ENCODE measurements at places on chromosomes 2 and 18.

DNA sequence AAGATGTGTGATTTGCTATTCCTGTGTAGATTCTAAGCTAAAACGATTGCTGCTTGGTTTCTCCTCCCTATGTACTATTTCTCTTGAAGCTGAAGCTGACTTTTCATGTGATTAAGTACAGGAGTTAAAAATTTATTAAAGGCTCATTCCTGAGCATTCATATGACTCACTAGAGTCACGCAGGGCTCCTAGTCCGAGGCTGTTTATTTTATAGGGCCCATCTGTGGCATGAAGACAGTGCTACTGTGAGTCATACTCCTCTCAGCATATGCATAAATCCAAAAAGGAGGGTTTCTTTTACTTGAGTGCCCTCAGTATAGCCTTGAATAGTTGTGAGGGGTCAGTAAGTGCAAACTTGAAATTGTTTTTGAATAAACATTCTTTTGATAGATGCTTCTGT is 378.8 kb downstream of the PTPRM start:
- DNase-seq: no peak

DNA sequence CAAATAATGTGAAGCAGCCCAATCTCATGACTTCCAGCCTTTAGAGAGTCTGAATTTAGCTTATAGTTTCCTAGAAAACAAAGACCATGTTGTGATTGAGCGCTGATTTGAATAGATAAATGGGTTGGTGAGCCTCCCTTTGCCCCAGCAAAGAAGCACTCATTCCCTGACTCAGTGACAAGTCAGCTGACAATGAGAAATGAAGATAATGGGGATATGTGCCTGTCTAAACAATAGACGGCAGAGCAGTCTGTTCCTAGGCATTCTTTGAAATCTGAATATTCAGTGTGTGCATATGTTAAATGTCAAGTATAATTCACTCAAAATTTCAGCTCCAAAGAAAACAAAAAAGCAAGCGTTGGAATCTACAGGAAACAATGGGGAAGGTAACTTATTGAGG is 34.8 kb upstream of the LINC00305 start:
- DNase-seq: no peak

DNA sequence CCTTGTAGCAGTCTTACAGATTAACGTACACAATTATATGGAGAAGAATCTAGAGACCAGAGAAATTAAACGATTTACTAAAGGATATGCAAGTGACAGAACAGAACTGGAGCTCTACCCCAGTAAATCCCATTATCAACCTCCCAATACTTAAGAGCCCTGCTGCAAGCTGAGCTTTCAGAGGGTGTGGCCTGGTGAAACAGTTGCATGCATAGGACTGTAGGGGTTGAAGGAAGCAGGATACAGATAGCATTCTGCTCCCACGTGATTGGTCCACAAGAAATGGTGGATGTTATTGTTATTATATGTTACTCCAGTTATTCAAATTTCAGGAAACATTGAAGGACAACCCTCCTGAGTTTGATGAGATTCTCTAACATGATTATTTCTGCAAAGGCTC is 210.8 kb upstream of the THUMPD2 start:
- DNase-seq: no peak

DNA sequence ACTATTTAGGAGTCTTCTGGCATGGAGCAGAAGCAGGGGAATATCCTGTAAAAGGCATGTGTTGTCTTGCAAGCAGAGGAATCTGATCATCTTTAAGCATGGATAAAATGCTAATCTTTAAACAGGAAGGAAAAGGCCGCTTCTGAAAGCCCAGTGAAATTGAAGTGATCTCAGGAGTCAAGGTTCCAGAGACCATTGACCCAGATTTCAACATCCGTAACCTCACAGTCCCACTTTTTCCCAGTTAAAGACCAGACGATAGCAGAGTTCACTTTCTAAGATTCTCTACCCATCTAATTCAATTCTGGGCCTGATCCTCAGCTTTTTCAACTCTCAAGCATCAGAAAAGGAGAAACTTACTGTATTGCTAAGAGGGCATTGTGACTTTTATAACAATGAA is 332.2 kb upstream of the LRP1B start:
- no peak for DNase-seq

GRCh38 chr18:21453511-21453901 is 147.0 kb downstream of the ESCO1 start:
- no peak for DNase-seq

- no peak for DNase-seq
These were observed 147.1 kb downstream of the ARHGAP28 start for GRCh38 chr18:6876641-6877041.

DNA sequence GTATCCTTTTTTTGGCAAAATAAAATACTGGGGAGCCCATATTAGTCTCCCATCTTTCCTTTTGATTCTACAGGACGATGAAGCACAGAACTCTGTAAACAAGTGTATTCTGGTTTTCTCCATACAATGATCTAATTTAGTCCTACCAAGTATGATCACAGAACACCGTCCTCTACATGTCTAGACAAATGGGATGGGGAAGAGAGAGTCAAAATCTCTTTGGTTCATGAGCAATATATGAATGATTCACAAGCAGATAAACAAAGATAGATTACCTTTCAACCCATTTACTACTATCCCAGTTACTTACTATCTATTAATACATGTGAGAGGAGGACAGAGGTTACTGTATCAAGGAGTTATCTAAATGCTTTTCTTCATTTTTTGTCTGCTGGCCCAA is 352.4 kb upstream of the ACVR2A start:
- no peak for DNase-seq

- no peak for DNase-seq
These were observed 104.5 kb upstream of the ZNF521 start for GRCh38 chr18:25456334-25457010.

GRCh38 chr18:48983793-48984437 is 33.1 kb upstream of the SMAD7 start:
- no peak for DNase-seq

DNA sequence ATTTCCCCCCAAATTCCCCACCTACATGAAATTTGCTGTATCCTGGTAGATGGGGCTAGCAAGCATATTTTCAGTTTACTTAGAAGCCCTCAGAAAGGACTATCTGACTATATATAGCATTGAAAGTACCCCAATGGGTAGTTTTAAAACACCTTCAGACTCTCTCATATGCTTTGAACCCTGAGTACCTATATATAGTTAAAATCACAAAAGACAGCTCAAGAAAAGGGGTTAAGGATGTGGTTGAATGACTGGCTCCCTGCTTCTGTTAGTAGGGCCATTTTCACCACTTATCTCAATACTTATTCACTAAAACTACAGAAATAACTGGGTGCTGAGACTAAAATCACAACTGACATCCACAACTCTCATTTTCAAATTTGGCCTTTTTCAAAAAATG is 18.5 kb downstream of the WDPCP start:
- no peak for DNase-seq

- DNase-seq: peak; percentile 30
These were observed 219.8 kb downstream of the DPP10 start for GRCh38 chr2:114661971-114662939.

GRCh38 chr2:28282248-28282647 is 110.4 kb upstream of the FOSL2 start:
- DNase-seq: no peak

- no peak for DNase-seq
These were observed 39.6 kb upstream of the PDK1 start for GRCh38 chr2:172516299-172516698.

DNA sequence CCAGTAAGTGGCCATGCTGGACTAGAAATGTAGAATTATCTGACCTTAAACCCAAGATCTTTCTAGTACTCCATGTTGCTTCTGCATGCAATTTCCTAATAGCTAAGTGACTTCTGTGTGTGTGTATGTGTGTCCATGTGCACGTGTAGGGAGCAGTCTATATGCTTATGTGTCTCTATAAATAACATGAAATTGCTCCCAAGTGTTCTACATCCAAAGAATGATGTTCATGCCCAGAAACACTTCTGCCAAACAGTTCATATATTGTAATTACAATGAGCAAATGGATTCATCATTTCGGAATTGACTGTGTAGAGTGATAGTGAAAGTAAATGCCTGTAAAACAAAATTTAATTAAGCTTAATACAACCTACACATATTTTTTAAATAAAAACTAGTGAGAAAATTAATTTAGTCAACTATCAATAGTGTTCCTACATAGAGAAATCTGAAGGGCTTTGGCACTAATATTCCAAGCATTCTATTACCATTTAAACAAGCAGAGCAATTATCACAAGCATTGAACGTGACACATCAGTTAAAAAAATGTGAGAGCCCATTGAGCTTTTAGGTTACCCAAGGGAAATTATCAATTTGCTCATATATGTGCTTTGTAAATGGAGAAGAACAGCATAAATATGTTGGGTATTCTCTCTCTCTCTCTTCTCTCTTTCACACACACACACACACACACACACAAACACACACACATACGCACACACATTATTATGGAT is 1067.4 kb downstream of the CNTNAP5 start:
- DNase-seq: no peak

GRCh38 chr2:24793761-24794435 is 673 bp downstream of the CENPO start:
- DNase-seq: no peak

- DNase-seq: no peak
These were observed 59.6 kb upstream of the MBOAT2 start for GRCh38 chr2:9063023-9063606.

DNA sequence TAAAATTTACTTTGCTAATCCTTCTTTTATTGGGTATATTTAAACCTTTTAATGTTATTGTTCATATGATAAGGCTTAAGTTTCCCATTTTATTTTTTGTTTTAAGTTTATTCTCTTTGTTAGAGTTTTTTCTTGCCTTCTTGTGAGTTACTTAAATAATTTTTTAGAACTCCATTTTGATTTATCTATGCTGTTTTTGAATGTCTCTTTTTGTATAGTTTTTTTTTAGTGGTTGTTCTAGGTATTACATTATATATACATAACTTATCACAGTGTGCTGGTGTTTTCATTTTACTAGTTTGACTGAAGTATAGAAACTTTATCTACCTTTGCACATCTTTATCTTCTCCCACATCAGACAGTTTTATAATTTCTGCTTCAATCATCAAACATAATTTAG is 49.4 kb upstream of the TGFA start:
- no peak for DNase-seq

GRCh38 chr18:74190086-74190485 is 41.8 kb downstream of the TIMM21 start:
- DNase-seq: no peak

DNA sequence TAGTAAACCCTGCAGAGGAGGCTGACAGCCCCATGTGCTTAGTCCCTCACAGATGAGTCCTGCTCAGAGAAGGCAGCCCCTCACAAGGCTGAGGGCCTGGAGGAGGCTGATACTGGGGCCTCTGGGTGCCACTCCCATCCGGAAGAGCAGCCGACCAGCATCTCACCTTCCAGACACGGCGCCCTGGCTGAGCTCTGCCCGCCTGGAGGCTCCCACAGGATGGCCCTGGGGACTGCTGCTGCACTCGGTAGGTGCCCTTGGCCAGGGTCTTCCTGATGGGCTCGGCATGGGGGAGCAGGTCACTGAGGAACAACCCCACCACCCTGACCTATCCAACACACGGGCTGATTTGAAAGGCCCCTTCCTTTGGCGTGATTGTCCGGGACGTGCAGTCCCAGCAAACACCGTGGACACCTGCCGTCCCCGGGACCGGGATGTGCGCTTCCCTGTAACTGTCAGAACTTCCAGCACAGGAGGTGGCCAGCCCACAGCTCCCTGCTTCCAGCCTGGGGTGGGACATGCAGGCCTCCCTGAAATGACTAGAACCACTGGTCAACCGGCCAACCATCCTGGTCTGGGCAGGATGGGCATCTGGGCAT is 38.6 kb downstream of the MLPH start:
- DNase-seq: no peak

GRCh38 chr2:136204971-136205370 is 87.0 kb upstream of the CXCR4 start:
- no peak for DNase-seq

GRCh38 chr18:3305933-3306332 is 44.0 kb downstream of the MYL12B start:
- DNase-seq: no peak

GRCh38 chr2:115552726-115553125 is 1110.3 kb downstream of the DPP10 start:
- no peak for DNase-seq

DNA sequence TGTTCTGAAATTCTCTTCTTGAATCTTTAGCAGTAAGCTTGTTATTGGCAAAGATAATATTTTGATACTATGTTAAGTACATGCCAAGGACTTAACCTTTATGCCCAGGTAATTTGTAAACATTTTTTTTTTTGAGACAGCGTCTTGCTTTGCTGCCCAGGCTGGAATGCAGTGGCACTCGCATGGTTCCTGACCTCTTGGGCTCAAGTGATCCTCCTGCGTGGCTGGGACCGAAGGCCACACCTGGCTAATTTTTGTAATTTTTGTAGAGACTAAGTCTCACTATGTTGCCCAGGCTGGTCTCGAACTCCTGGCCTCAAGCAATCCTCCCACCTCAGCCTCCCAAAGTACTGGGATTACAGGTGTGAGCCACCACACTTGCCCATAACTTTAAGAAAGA is 35.7 kb upstream of the ZCCHC2 start:
- no peak for DNase-seq

DNA sequence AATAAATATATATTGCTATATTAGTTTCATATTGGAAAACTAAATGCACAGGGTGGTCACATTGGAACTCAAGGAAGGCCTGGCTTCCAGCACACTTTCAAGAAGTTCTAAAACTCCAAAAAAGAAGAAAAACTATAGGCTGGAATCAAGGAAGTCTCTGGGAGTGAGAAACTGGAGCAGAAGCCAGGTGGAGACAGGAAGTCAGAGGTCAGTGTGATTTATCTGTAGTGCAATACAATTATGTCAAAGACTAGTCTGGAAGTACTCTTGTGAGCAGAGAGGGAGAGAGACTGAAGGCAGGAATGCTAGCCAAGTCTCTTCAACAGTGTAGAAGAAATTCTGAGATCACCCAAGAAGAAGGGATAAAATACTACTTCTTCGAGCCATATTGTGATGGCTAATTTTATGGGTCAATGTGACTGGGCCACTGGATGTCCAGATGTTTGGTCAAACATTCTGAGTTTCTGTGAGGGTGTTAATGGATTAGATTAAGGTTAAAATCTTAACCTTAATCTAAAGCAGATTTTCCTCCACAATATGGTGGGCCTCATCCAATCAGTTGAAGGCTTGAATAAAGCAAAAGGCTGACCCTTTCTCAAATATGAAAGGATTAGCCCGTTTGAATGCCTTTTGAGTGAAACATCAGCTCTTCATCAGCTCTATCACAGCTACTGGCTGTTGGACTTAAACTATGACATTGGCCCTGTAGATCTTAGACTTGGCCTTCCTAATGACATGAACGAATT is 208.0 kb downstream of the TDRD15 start:
- no peak for DNase-seq
